Aorta (tissue), 5 donors: ENCODE measurements at places on chromosomes 3 and 15. TPM values are rescaled to one million over a fixed set of nuclear protein-coding genes. Genes with fewer than 3 reads are reported as not detected.

GRCh38 chr15:57411945-57412768 lies 35.9 kb downstream of the CGNL1 start:
- DNase-seq = no peak

DNA sequence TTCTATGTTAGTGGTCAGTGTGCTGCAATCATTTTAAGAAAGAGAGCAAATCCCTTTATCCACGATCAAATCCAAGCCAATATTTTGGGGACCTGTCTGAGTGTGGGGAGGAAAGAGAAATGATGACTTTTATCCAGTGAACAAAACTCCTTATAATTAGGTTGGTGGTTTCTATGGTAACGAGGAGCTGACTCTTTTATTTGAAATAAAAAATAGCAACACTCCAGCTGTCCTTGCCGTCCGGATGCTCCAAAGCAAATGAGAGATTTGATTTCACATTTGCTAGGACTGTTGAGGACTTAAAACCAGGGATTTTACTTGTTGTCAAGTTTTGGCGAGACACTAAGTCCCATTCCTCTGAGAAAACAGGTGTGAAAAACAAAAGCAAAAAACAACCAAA lies 154.0 kb upstream of the PRICKLE2 start:
- DNase-seq = no peak

TXNRD3 gene
- total RNA-seq = 13.7 TPM

ST8SIA2 gene
- not detected for total RNA-seq

ASB7 gene
- total RNA-seq = 11.0 TPM

GRCh38 chr3:190526787-190527762 lies 13.2 kb downstream of the IL1RAP start:
- no peak for DNase-seq

VIPR1 gene
- 7.6 TPM for total RNA-seq

PLSCR2 gene
- 1.0 TPM for total RNA-seq

DNA sequence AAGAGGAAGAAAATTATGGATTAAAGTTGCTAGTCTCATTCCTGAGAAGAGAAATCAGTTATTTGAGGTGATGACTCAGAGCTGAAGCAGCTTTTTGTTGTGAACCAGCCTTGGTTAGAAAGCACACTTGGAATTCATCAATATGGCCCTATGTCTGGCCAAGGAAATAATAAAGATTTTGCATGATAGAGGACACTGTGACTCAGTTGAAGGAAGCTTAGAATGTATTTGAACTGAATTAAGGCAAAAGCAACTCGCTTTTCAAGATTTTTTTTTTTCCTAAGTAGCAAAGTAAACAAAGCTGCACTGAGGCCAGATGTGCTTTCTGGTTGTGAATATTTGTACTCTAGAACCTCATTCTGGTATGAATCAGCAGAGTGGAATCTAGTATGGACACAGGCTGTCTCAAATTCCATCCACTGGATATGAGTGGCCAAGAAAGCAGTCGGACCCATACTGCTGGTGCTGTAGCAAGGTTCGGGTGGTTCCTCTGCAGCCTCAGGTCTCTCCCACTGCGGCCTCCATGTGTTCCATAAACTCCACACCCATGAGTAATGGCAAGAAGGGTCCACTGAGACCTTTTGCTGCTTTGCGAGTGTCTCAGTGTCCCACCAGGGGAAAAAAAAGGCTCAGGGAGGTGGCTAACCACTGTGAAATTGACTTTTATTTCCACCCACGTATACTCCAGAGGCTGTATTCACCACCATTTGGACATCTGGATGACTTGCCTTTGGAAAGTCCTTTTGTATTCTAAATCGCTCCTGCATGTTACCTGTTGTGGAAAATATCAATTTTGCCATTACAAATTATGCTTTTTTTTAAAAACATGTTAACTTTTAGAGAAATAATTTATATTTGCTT lies 53.1 kb downstream of the TGFBR2 start:
- no peak for DNase-seq

GOLGA6L4 gene
- total RNA-seq = 6.8 TPM

DNA sequence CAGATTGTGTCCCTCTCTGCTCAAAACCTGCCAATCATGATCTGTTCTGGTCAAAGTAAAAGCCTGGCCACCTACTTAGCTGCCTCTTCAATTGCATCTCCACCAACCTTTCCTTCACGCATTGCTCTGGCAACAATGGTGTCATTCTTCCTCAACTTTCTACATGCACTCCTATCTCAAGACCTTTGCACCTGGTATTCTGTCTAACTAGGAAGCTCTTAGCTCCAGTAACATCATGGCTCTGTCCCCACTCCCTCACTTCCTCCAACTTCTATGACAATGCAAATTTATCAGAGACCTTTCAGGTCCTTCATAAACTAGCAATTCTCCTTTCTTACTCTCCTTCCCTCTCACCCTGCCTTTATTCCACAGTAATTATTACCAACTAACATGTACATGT lies 267.4 kb upstream of the ARL6 start:
- no peak for DNase-seq

CLDN11 gene
- total RNA-seq = 5.1 TPM
